ENCODE measurements at places on chromosomes 12 and 14.

- DNase-seq: no peak
Observed at GRCh38 chr14:42480255-42480654, 873.6 kb downstream of the LRFN5 start.

GRCh38 chr12:121570467-121571283, 10.1 kb downstream of the KDM2B start:
- DNase-seq: no peak

DNA sequence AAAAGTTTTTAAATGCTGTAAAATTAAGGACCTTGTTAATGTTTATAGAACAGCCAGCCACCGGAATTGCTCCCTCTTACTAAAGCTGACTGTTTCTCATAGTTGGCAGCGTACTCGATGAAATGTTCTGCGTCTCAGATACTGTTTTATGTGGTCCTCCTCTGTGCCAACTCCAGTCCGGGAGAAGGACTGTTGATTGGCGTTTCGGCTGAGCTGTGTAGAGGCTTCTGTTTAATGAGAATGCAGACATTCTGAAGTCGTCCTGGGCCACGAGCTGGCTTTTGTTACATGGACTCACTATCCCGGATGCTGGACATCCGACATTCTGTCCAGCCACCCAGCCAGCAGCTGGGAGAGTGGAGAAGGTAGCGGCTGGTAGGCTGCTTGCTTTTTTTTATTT, 75.4 kb downstream of the WDR20 start:
- no peak for DNase-seq

GRCh38 chr12:120167529-120168095, 26.9 kb downstream of the GCN1 start:
- DNase-seq: peak; percentile 37

- DNase-seq: no peak
Observed at GRCh38 chr12:32600681-32601080, 78.4 kb upstream of the DNM1L start.

DNA sequence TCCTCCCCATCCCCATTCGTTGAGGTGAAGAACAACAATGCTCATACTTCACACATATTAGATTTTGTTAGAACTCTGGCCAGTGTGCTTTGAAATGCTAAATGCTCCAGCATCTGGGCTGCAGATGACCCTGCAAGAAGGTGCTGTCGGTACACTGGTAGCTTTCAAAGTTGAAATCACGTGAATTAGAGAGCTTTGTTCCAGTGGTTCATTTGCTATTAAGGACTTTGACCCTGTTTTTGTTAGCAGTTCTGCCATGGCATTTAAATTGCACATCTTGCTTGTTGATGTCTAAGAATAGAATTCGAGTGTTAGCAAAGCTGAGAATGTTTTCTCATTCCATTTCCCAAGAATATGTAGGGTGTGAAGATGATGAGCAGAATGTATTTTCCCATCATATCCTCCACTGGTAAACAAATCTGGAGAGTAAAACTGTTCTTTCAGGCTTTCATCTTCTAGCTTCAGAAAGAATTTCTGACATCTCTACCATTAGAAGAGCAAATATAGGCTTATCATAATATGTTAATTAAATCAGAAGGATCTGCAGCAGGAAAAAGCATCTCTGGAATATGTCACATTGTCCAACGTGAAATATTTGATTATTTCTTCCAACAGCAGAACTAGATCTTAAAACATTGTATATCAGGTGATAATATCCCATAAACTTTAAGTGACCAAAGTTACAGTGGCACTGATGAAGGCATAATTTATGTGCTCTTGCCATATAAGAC, 98.8 kb upstream of the PDE3A start:
- no peak for DNase-seq

- no peak for DNase-seq
Observed at GRCh38 chr14:32394038-32394437, 64.9 kb downstream of the AKAP6 start.

- no peak for DNase-seq
Observed at GRCh38 chr14:100534528-100535286, 52.5 kb downstream of the BEGAIN start.

GRCh38 chr12:116642683-116643082, 83.5 kb downstream of the MAP1LC3B2 start:
- no peak for DNase-seq

GRCh38 chr12:129961091-129961490, 57.3 kb upstream of the TMEM132D start:
- DNase-seq: peak; percentile 46

DNA sequence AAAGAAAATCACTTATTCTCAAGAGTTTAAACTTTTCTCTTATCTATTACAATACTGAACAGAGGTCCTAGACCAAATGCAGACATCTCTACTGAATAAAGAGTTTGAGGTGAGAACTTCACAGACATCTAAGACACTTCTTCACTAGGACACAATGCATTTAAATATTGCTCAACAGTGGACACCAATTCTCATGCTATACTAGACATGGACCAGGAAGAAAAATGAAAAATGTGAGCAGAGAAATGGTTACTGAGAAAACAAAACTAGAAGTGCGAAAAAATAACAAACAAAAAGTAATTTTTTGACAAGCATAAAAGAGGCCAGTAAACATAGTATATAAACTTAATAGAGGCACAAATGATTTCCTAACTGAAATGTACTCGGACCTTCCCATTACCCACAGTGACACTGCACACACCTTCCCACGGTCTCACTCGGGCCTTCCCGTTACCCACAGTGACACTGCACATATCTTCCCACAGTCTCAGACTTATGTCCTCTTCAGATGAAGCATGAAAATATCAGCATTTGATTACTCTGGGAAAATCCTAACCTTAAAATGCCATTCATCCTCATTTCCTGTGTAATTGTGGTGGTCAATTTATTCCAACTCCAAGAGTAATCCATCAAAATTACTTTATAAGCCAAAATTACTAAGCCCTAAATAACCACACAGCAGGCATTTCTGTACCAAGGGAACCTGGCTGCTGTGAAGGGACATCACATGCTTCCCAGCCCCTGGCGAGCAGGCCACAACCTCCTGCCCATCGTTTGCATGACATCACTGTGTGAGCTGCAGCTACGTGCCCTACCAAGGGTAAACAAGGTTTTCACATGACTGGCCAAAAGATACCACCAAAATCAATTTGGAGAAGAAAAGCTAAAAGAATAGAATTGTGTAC, 6.4 kb downstream of the SLC15A4 start:
- peak; percentile 16 for DNase-seq
